ENCODE measurements at places on chromosomes 6 and 20.

GRCh38 chr6:43444036-43444435 lies 11.3 kb downstream of the DLK2 start:
- DNase-seq: no peak

DNA sequence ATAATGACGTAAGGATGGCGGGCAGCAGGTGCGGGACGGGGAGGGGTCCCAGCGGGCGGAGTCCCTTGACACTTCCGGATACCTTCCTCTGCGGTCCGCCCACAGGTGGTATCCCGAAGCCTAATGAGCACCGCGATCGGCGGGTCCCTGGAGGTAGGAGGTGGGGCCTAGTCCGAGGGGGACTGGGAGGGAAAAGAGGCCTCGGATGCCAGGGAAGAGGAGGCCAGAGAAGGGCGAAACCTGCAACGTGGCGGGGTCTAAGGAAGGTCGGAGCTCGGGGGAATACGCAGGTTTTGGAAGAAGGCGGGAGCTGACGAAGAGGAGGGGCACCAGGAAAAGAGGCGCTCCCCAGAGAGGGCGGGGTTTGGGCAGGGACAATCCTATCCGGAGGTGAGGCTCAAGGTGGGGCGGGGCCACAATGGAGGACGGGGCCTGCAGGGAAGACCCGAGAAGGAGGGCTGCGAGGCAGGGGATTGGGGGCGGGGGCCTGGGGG lies 3.7 kb downstream of the PRSS16 start:
- peak; percentile 51 for DNase-seq

DNA sequence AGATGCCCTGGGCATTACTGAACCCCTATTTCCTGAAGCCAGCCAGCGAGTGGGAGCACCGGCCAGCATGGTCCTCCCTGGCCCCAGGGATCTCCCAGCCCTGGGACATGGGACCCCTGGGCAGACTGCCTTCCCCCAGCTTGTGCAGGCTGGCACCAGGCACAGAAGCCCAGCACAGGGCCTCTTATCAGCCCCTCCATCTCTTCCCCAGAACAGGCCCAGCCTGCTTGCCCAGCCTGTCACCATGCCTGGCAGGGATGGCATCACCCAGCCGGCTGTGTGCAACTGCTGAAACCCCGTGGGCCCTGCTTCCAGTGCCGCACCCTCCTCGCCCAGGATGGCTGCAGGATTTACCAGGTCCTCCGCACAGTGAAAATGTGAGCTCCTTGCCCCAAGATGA lies 6.1 kb upstream of the OSBPL2 start:
- DNase-seq: no peak

DNA sequence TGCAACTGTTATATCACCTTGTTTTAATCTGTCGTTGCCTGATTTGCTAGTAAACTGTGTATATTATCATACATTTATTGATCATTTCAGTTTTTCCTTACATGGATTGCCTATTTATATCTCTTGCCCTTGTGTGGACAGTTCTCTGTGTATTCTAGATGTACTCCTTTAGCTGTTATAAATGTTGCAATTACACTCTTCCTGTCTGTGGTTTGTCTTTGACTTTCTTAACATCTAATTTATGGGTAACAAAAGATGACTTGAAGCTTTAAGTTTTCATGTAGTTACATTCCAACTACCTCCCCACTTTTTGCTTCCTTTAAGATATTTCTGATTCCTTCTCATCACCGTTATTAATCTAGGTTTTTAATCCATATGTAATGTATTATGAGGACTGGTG lies 22.6 kb downstream of the PLCB1 start:
- DNase-seq: no peak

- DNase-seq: no peak
These were observed 26.5 kb downstream of the HEBP2 start for GRCh38 chr6:138430361-138431145.

GRCh38 chr6:46776070-46776712 lies 17.0 kb upstream of the MEP1A start:
- DNase-seq: no peak
